ENCODE measurements at places on chromosomes 1 and 21.

- DNase-seq = no peak
Observed at GRCh38 chr1:20087668-20088067, 17.7 kb downstream of the PLA2G5 start.

- no peak for DNase-seq
Observed at GRCh38 chr1:233364695-233365539, 37.4 kb downstream of the MAP3K21 start.

DNA sequence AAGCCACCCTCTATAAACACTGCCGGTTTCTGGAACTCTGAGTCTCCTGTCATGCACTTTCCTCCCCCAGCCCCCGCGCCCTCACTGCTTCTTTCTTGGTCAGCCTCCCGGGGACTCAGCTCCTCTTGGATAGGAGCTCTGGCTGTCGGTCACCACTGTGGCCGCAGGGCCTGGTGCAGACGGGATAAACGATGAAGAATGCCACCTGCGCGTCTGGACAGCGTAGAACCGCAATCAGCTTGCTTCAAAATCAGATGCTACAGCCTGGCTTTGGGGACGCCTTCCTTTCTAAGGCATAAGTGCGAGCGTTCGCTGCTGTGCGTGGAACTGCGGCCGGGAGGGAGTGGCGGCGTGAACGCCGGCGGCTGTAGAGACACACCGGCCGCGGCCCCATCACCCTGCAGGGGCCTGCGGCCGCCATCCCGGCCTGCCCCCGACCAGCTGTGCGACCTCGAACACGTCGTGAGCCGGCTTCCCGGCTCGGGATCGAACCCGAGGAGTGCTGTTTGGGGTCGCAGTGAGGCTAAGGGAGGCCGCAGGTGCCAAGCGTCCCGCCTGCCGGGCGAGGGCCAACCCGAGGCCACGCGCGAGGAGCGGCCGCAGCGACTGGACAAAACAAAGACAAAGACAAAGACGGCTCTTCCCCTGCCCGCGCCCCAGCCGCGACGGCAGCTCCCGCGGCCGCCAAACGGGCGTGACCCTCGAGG is 688 bp downstream of the PTTG1IP start:
- peak; percentile 54 for DNase-seq

DNA sequence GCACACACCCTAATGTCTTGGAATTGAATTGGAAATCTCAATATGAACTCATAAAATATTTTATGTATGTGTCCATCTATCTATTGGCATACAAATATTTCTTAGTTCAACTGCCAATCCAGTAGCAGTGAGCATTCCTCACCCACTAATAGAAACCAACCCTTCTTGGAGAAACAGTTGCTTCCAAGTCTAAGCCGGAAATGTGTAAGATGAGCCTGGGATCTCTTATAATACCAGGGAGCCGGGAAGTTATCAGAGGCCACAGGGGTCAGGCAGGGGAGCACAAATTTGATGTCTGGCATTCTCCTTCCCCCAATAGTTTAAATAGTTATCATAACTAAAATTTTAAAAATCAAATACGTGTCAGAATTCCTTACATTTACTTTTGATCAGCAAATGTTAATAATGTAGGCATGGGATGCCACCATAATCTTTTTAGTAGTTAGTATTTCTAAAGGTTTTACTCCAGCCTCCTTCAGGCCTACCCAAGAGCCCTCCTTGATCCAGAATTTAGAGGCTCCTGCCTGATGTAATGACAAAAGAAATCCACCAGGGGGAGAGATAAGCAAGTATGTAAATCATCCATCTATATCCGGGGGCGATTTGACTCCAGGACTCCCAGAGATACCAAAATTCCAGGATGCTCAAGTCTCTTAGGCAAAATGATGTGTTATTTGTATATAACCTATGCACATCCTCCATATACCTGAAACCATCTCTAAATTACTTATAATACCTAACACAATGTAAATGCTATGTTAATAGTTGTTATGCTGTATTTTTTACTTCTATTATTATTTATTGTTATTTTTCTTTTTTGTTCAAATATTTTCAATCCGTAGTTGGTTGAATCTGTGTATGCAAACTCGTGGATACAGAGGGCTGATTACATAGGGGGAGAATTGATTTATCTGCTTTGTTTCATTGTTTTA is 218.7 kb upstream of the COA6 start:
- DNase-seq = no peak

DNA sequence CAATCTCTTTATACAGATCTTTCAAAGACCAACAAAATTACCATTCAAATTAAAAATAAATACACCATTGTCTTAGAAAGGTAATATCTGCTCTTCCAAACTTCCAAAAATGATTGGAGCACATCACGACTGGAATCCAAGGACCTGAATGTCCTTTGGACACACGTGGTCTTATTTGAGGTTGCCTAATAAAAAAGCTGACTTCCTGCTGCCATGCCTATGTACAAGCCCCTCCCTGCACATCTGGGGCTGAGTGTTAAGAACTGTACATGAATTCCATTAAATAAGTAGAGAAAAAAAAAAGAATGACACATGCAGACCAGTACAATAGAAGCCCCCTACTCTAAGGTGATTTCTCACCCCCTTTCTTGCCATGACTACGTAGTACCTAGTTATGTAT is 73.6 kb downstream of the SUSD4 start:
- no peak for DNase-seq

DNA sequence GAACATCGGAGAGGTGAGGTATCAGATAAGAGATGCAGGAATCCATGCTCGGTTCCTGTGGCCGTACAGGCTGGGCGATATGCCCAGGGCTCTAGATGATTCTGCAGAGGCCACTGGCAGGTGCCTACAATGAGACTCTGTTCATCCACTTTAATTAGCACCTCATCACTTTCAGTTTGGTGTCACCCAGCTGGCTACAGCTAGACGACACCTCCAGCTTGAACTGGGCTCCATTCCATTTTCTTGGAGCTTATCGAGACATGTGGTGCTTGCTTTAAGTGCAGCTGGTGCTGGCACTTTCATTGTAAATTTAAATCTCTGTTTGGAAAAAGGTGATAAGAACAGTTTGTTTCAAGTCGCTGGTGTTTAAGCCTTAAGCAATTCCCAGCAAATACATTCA is 322.5 kb upstream of the ADGRL2 start:
- DNase-seq = peak; percentile 77

GRCh38 chr1:163046071-163046470 is 23.1 kb upstream of the RGS4 start:
- no peak for DNase-seq

- no peak for DNase-seq
Observed at GRCh38 chr1:168235548-168235885, 9.7 kb downstream of the SFT2D2 start.

DNA sequence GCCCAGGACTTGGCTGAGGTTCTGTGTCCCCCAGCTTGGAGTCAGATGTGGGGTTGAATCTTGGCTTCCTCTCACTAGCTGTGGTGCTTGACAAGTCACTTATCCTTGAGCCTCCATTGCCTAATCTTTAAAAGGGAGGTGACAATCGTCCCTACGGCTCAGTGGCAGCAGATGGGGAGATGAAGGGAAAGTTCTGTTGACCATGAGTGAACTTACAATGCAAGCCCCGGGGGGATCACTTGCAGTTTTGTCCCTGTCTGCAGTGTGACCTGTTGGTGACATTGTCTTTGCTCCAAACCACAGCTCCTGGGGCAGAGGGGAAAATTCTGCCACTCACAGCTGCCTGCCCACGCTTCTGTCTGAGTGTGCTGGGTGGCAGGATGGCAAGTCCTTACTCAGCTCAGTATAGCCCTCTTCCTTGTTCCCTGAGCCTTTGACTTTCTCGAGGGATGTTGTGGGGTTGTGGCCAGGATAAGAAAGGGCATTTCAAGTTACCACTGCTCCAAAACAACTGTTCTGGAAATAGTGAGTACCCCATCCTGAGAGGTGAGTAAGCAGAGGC is 1.7 kb downstream of the PCSK9 start:
- DNase-seq = no peak

- DNase-seq = no peak
Observed at GRCh38 chr1:229112832-229113548, 157.9 kb upstream of the RAB4A start.

DNA sequence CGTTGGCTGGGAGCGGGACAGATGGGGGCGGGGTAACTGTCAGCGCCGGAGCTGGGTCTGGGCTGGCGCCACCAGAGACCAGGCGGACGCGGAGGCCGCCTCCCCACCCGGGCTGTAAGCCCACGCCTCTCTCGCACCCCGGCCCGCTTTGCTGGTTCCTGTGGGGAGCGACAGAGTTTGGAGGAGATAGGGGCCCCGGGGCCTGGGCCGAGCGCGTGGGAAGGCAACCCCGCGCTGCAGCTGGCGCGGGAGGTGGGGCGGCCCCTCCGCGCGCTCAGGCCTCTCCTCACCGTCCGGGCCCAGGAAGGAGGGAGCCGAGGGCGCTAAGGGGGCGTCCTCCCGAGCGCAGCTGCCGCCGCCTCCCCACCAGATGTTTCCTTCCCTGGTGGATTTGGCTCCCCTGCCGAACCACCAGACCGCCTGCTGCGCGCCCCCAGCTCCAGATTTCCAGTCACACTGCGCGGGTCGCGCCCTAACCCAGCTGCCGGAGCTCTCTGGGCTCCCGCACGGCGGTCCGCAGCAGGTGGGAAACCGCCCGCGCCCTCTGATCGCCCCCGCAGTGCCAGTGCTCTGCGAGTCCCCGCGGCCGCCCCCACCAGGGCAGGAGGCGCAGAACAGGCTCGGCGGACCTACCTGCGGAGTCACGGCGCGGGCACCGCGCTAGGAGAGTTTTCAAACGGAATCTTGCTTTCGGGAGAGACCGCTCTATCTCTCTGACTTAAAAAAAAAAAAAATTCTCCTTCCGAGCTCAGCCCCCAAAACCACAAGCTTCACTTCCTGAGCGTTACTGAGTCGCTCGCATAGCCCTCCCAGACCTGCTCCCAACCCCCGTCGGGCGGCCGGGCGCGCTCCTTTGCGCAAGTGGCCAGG is 1.1 kb downstream of the GFI1 start:
- peak; percentile 59 for DNase-seq

GRCh38 chr1:186775881-186776560 is 52.7 kb upstream of the PLA2G4A start:
- no peak for DNase-seq

DNA sequence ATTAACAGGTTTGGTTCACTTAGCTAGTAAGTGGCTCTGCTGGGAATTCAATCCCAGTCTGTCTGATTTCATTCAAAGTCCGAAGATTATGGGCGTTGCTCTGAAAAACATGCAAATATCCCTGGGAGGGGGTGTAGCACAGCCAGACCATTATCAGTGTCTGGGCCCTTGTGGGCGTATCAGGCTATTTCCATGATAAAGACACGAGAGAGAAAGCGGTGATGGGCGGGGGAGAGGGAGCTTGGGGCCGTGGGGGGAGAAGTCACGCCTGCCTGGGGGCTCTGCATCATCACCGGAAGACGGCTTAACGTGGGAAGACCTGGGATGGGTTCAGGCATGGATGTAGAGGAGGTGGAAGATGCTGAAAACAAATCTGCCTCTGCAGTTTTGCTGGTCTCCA is 25.8 kb downstream of the IL6R start:
- DNase-seq = no peak

DNA sequence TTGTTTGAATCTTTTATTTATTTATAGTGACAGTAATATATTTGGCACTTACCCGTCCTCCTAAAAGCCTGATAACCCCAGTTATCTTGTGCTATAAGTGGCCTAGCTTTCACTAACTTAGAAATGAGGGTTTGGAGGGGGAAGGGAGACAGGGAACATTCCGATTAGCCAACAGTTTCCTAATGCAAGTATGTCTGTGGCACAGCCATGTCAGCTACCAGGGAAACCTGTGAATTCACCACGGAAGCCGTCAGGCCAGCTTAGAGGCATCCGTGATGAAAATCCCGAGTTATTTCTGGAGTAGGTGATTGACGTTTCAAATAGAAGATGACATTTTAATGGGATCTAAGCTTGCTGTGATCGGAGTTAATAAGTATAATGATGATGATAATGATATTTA is 39.4 kb upstream of the BCL10 start:
- DNase-seq = no peak

- peak; percentile 80 for DNase-seq
Observed at GRCh38 chr1:2091611-2092604, 41.7 kb downstream of the PRKCZ start.

- DNase-seq = peak; percentile 50
Observed at GRCh38 chr1:201279313-201279712, 4.0 kb upstream of the PKP1 start.

DNA sequence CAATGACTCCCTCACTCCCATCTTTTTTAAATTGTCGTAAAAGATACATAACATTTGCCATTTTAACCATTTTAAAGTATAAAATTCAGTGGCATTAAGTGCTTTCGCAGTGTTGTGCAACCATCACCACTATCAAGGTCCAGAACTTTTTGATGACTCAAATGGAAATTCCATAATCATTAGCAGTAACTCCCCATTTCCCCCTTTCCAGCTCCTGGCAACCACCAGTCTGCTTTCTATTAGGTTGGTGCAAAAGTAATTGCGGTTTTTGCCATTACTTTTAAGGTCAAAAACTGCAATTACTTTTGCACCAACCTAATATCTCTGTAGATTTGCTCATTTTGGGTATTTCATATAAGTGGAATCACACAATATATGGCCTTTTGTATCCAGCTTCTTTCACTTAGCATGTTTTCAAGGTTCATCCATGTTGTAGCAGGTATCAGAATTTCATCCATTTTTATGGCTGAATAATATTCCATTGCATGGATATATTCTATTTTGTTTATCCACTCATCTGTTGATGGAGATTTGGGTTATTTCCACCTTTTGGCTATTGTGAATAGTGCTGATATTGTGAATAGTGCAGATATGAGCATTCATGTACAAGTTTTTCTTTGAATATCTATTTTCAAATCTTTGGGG is 159.7 kb downstream of the HIVEP3 start:
- DNase-seq = no peak

GRCh38 chr1:175715742-175716141 is 27.7 kb downstream of the TNR start:
- DNase-seq = no peak

- DNase-seq = no peak
Observed at GRCh38 chr1:212410231-212410820, 4.4 kb downstream of the PACC1 start.

DNA sequence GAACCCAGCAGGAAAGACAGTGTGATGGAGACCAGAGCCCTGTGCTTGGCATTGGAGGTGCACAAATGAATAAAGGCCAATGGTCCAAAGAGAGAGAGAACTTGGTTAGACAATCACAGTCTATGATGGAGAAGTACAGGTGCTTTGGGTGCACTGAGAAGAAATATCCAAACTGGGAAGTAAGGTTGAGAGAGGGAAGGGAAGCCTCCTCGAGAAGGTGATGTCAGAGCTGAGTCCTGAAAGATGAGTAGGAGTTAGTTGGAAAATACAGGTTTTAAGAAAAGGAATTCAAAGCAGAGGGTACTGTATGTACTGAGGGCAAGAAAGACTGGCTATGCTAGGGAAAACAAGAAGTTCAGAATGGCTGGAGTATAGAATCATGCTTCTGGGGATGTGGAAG is 94.1 kb upstream of the CD53 start:
- DNase-seq = no peak

DNA sequence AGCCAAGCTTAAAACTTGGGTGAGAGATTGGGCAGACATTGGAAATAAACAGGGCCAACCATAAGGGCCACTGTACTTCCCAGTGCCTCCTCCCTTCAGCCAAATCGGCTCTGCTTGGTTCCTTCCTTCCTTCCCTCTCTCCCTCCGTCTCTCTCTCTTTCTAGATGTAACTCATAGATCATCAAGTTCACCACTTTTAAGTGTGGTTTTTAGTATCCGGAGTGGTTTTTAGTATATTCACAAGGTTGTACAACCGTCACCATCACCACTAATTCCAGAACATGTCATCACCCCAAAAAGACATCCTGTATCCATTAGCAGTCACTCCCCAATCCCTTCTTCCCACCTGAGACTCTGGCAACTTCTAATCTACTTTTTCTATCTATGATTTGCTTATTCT is 51.0 kb downstream of the MYSM1 start:
- no peak for DNase-seq

- DNase-seq = no peak
Observed at GRCh38 chr1:15352128-15352957, 57.3 kb upstream of the EFHD2 start.

Data from right cardiac atrium (tissue), 5 donors.